ENCODE measurements at places on chromosomes 11 and 22.
A peak's percentile ranks its signal among the peaks of the same experiment; 100 is the strongest.

GRCh38 chr11:119155733-119156492 is 7.1 kb downstream of the ABCG4 start:
- DNase-seq = no peak

DNA sequence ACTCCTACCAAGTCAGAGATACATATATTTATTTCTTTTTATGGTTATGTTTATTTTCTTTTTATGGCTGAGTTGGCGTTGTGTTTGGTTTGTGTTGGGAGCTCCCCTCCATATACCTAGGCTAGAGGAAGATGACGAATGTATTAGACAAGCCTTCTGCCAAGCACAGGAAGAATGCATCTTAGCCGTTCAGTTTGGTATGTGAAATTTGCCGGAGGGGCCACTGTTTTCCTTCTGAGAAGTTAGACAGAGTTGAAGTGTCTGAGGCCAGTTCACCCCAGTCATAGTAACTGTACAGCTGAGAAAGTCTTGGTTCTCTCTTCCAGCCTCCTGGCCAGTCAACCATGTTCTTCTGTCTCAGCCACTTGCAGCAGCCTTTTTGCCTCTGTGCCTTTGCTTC is 29.8 kb downstream of the TEAD1 start:
- no peak for DNase-seq

DNA sequence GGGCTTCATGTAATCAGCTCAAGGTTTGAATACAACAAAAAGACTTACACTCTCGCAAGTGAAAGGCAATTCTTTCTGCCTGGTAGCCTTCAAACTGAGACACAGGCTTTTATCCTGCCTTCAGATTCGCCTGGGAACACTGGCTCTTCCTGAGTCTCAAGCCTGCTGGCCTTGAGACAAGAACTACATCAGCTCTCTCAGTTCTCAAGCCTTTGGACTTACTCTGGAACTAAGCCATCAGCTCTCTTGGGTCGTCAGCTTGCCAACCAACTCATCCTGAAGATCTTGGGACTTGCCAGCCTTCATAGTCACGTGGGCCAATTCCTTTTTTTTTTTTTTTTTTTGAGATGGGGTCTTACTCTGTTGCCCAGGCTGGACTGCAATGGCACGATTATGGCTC is 35.7 kb upstream of the LRRC10B start:
- no peak for DNase-seq

DNA sequence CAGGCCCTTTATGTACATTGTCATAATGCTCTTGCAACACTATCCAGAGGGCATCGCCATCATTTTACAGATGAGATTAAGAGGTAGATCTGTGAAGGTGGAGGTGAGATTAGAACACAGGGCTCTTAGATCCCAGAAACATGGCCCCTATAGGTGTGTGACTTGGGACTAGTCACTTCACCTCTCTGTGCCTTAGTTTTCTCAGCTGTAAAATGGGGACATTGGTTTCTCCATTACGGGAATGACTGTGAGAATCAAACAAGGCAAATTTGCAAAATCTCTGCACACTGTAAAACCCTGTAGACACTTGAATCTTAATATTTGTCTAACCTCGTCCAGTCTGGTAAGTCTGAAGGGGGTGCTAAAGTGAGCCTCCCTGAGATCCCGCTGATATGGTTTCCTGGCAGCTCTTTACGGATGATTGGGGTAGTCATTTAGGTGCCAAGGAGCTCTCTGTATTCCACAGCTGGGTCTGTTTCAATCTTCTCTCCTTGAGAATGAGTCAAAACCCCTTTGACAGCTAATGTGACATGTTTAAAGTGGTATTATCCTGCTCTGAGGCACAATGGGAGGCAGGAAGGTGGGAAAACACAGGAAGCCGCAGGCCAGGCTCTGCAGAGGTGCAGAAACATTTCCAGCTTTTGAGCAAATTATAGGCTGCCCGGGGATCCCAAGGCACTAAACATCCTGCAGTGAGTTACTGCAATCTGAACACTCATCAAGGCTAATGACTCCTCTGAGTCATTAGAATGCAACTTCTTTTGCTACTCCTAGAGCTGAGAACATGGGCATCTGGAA is 140.8 kb downstream of the CCDC81 start:
- DNase-seq = no peak

DNA sequence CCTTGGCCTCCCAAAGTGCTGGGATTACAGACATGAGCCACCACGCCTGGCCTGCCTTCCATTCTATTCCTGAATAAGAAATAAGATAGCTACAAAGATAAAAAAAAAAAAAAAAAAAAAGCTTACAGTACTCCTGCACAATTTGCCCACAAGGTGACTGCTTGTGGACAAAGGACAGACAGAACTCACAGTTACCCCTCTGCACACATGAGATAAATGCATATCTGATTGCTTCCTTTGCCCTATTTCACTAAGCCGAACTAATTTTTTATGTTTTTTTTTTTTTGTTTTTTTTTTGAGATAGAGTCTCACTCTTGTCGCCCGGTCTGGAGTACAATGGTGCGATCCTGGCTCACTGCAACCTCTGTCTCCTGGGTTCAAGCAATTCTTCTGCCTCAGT is 23.6 kb upstream of the HSPA8 start:
- DNase-seq = no peak

DNA sequence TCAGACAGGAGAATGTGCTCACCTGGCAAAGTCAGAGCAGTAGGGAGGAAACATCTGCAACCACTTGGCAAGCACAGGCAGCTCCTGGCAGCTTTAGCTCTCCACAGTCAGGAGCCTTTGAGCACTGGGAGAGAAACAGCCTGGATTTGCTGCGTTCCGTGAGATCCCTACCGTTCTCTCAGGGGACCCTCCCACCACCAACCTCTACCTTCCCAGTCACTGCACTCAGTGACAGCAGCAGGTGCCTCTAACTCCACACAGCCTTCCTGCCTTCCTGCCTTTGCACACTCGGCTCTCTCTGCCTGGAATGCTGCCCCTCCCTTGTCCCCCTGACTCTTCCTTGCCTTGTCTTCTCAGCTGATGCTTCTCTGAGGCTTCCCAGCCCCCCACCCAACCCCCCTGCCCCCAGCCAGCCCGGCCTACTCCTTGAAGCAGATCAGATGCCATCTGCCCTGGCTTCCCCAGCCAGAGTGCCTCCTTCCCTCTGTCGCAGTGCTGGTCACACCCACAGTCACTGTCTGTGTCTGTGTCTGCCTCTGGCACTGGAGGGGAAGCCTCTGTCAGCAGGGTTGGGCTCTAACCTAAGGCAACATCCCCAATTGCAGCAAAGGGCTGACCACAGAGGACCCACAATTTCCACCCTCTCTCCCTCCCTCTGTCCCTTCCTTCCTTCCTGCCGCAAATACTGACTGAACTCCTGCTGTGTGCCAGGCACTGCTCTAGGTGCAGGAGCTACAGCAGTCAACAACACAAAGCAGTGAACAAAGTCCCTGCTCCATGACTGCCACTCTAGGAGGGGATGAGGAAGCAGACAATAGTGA is 14.9 kb upstream of the TSKU start:
- no peak for DNase-seq

- no peak for DNase-seq
Observed at GRCh38 chr11:76391811-76392475, 10.8 kb downstream of the GVQW3 start.

DNA sequence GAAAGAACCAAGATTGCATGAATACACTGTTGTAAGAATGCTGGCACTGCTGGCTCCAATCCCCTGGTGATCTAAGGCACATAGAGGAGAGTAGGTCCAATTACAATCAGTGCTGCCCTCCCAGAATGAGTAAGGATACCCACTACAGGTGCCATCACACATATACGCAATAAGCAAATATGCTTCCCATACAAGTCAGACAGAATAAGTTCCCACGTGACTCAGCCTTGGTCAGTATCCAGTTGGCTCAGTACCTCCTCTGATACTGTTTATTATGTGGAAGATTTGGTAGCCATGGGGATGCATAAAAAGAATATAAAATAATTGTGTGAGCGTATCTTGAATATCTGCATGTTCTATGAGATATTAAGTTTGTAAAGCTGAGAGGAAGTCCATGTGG is 8.9 kb upstream of the OR2D3 start:
- no peak for DNase-seq

- DNase-seq = no peak
Observed at GRCh38 chr11:126839496-126839895, 161.1 kb downstream of the KIRREL3 start.

DNA sequence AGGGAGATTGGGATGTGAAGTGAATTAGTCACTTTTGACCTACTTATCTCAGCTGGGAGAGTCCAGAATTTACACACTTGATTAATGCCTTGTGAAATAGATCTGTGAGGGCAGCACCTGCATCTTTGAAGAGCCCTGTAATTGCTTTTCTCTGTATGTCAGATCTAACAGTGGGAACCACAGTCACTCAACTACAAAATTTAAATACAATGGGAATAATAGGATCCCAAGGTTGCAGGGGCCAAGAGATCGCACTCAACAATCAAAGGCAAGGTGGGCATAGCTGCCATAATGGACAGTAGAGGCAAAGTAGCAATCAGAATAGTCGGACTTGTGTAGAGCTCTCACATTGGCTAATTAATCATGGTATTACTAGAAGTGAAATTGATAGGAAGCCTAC is 45.5 kb upstream of the NARS2 start:
- no peak for DNase-seq

GRCh38 chr11:111926505-111927391 is 8.0 kb downstream of the C11orf52 start:
- DNase-seq = peak; percentile 96

DNA sequence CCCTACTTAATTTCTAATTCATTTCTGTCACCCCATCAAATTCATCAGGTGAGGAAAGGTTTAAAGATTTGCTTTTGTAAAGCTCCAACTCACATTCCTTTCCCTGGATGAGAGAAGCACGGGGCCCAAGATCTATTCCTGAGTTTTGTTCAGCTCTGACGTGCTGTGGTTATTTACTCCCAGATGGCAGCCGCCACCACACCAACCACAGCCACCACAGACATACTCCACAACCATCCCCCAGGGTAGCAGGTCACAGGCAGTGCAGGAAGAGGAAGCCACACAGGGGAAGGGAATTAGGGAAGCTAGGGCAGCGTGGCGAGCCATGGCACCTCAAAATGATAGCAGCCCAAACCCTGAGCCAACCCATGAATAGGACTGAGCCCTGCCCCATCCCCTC is 63.5 kb upstream of the CSNK2A3 start:
- no peak for DNase-seq

DNA sequence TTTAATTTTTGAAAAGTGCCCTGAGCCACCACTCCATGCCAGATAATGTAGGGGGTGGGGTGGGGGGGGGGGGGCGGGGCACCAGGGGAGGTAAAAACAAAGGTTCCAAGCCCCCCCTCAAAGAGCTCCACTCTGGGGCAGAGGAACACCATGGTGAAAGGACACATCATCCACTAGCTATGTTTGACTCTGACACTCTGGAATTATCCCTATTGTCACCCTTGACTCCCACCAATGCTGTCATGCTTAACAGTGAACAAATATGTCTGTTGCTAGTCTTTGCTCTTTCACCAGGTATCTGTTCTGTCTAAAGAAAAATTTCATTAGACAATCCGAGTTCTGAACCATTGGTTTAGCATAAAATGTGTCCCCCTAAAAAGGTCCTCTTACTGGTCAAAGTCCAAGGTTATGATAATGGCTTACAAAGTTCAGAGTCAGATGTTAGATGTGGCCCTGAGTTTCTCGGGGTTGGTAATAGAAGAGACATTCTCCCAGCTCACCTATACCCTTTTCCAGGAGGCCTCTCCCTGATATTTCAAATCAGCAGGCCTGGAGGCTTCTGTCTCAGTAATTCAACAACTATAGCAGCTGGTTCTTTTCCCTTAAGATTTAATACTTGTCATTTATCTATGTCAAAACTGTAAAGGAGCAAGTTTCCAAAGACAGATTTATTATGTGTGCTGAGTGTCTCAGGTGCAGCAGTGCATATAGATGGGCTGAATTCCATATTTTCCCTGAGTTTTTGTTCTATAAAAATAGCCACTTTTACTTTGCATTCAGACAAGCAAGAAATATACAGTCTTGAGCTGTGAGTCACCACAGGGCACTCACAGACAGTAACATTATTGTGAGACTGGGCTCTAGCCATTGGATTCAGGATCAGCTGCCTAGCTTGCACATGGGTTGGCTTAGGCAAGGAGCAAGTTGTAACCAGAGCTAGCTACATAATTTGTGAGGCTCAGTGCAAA is 174.1 kb downstream of the CSNK2A3 start:
- DNase-seq = no peak

DNA sequence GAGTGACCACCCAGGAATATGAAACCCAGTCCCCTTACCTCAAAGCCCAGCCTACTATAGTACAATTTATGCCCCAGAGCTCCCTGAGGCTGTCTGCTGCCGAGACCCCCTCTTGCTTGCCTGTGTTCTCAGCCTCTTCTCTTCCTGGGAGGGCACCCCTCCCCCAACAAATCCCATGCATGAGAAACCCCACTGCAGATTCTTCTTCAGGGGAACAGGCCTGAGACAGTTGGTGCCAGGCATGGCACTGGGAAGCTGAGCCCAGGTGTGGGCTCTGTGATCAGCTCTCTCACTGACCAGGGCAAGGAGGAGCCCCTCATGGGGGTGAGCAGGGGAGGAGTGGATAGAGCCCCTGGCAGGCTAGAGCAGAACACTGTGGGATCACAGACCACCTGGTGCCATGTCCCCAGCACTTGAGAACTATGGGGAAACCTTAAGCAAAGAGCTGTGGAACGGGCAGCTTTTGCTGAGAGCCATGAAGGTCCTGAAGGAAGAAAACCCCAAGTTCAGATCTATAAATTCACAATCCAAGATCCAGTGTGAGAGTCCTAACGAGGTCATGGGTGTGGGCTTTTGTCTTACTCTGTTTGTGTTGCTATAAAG is 46.5 kb upstream of the TH start:
- DNase-seq = no peak

- DNase-seq = no peak
Observed at GRCh38 chr11:8066036-8066910, 14.7 kb upstream of the TUB start.

GRCh38 chr11:42049650-42050049 is 590.2 kb upstream of the LRRC4C start:
- no peak for DNase-seq

- DNase-seq = no peak
Observed at GRCh38 chr11:81380395-81380794, 1353.3 kb downstream of the FAM181B start.

Measured in stimulated activated naive B cell treated with anti-CD40 and anti-IgM and Interleukin-4, amounts not matched to agents 10 μg/mL and 1 μg/mL and 100 μg/mL, for 72 hours (primary cell).